Activated naive CD4-positive, alpha-beta T cell treated with anti-CD3 and anti-CD28 coated beads for 36 hours (primary cell): ENCODE measurements at places on chromosomes 4 and X.

- DNase-seq = no peak
Observed at GRCh38 chr4:735583-735982, 30.0 kb downstream of the PCGF3 start.

- no peak for DNase-seq
Observed at GRCh38 chr4:153119626-153120025, 84.6 kb upstream of the TRIM2 start.

DNA sequence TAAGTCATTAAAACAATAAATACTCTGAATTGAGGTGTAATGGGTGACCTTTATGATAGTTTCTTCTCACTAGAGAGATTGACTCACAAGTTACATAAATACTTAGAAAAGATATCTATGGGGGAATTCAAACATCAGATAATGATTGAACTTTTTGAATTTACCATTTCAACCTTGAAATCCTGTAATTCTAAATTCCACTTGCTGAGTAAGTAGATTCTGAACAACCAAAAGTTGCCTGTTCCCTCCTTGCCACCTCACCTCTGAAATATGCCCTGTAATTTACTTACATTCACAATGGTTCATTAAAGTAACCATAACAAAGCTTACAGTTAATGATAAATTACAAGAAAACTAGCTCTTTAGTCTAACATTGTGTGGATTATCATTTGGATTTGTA is 43.3 kb upstream of the SLC39A8 start:
- DNase-seq = no peak

DNA sequence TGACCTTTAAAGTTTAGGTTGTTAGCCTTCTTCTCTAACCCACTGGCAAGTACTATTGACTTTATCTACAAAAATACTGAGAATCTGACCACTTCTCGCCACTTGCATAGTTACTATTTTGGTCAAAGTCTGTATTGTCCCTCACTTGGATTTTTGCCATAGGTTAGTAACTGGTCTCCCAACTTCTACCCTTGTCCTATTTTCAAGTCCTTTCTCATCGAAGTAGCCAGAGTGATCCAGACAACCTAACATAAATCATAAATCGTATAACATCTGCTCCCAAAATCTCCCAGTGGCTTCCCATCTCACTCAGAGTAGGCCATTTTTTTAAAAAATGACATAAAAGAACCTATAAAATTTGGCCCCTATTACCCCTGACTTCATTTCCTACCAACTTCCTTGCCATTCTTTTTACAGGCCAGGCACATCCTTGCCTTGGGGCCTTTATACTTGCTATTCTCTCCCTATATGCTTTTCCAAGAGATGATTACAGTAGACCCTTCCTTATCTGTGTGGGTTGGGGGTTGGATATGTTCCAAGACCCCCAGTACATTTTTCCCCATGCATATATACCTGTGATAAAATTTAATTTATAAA is 29.0 kb downstream of the WDFY3 start:
- DNase-seq = no peak

GRCh38 chrX:137427816-137428215 is 138.1 kb upstream of the ZIC3 start:
- no peak for DNase-seq

DNA sequence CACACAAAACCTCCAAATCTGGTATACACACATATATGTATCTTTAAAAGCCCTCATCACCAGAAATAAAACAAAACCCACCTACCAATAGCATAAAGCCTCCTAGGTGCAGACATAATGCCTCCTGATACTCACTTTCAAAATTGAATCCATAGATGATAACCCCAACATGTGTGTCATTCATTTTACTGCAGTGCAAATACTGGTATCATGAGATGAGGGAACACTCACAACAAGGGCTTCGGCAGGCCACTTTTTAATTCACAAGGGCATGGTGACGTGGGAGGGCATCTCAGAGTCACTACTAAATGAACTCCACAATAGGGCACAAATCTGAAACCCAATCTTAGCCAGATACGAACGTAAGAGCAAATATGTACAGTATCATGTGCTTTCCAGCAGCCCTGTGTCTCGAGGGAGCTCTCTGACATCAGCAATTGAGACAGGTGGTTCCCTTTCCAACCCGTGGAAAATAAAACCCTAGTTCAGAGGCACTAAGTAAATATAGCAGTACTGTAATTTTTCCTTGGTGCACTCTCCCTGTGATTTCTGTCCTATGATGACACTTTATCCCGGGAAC is 14.1 kb upstream of the PPARGC1A start:
- no peak for DNase-seq
